Trophoblast cell (in vitro differentiated cells and primary cell): ENCODE measurements at places on chromosomes 4 and X.

- DNase-seq = peak; percentile 61
Measured at GRCh38 chr4:87838890-87839591, 6.3 kb downstream of the MEPE start.

GRCh38 chr4:62410371-62411003 is 1210.4 kb downstream of the ADGRL3 start:
- no peak for DNase-seq

- DNase-seq = no peak
Measured at GRCh38 chr4:151329217-151330007, 4.0 kb upstream of the SH3D19 start.

DNA sequence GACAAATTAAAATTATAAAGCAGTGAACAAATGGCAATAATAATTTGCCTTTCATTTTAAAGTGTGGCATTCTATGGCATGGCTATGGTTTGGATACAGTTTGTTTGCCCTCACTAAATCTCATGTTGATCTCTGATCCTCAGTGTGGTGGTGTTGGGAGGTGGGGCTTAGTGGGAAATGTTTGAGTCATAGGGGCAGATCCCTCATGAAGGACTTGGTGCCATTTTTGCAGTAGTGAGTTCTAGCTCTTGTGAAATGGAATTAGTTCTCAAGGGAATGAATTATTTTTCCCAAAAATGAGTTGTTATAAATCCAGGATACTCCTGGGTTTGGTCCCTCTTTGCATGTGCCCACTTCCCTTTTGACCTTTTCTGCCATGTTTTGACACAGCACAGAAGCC is 181.4 kb downstream of the AMELX start:
- DNase-seq = no peak

DNA sequence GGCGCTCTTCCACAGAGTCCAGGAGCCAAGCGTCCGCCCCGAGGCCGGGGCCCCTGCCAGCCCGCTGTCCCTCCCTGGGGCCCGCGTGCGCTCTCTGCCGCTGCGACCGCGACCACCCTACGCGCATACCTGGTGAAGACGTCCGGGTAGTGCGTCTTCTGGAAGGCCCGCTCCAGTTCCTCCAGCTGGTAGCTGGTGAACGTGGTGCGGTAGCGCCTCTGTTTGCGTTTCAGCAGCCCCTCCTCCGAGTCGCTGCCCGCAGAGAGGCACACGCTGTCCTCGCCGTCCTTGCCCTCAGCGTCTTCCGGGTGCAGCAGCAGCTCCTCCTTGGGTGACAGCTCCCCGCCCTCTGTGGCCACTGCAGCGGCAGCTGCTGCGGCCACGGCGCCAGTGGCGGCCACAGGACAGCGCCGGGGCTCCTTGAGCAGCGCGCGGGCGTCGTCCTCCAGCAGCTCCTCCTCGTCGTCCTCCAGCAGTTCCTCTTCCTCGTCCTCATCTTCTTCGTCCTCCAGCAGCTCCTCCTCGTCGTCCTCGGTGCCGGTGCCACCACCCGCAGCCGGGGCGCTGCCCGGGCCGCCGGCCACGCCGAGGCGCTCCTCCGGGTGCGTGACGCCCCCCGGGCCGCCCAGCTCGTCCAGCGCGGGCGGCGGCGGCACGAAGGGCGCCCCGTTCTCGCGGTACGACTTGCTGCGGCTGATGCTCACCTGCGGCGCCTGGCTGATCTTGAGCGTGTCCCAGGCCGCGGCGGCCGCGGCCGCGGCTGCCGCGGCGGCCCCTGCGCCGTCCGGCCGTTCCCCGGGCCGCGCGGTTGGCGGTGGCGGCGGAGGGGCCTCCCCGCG is 2.8 kb downstream of the ARX start:
- DNase-seq = peak; percentile 43

DNA sequence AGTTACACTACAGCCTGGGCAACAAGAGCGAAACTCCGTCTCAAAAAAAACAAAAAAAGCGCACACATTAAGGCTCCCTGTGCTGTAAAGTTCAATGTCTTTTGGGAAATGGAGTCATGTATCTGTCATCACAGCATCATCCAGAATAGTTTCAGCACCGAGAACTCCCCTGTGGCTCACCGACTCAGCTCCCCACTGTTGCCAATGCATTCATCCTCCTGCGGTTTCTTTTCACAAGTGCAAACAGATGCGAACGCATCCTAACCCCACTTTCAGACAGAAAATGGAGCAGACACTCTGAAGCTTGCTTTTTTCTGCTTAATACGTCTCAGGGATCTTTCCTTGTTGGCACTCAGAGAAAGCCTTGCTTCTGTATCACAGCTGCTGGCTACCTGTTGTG is 13.8 kb upstream of the SH3TC1 start:
- no peak for DNase-seq

GRCh38 chr4:40722576-40723161 is 27.1 kb upstream of the NSUN7 start:
- peak; percentile 72 for DNase-seq
